Muscle of leg (tissue), 16 donors: ENCODE measurements at places on chromosomes 1 and 21. TPM values are rescaled to one million over a fixed set of nuclear protein-coding genes. Genes with fewer than 3 reads are reported as not detected.

- H3K27ac ChIP-seq = peak overlapping the region; percentile 29
- H3K36me3 ChIP-seq = no peaks in the 10 kb centered on the region
- peaks cover 2% of the 10 kb centered on the region for H3K27me3 ChIP-seq
- H3K4me1 ChIP-seq = peaks cover 2% of the 10 kb centered on the region
- H3K4me3 ChIP-seq = no peak overlapping the region
- DNase-seq = peak; percentile 56
These were observed 14.9 kb upstream of the VPS26C start for GRCh38 chr21:37281993-37282392.

GRCh38 chr1:86114816-86115400 lies 41.7 kb downstream of the COL24A1 start:
- H3K27me3 ChIP-seq = no peaks in the 10 kb centered on the region
- no peaks in the 10 kb centered on the region for H3K4me1 ChIP-seq
- peak; percentile 89 for DNase-seq
- H3K27ac ChIP-seq = peak overlapping the region; percentile 81
- no peaks in the 10 kb centered on the region for H3K36me3 ChIP-seq

- H3K4me3 ChIP-seq = no peak overlapping the region
- peak; percentile 3 for DNase-seq
- H3K27ac ChIP-seq = no peak overlapping the region
- no peaks in the 10 kb centered on the region for H3K4me1 ChIP-seq
- no peaks in the 10 kb centered on the region for H3K36me3 ChIP-seq
- H3K27me3 ChIP-seq = no peaks in the 10 kb centered on the region
These were observed 867.3 kb downstream of the PLA2G4A start for GRCh38 chr1:187696073-187696472.

GRCh38 chr1:170483051-170483450 lies 48.9 kb upstream of the GORAB start:
- no peaks in the 10 kb centered on the region for H3K27me3 ChIP-seq
- H3K36me3 ChIP-seq = no peaks in the 10 kb centered on the region
- H3K27ac ChIP-seq = no peak overlapping the region
- peak; percentile 31 for DNase-seq
- H3K4me3 ChIP-seq = no peak overlapping the region

KAZN gene
- 14.9 TPM for polyA plus RNA-seq

CFHR4 gene
- 0.10 TPM for polyA plus RNA-seq

DAP3 gene
- polyA plus RNA-seq = 142 TPM

LDLRAD1 gene
- 0.30 TPM for polyA plus RNA-seq
